ENCODE measurements at places on chromosomes 13 and 19.

GRCh38 chr13:30927595-30927994, 4.9 kb upstream of the TEX26 start:
- no peak for DNase-seq

GRCh38 chr19:13089139-13089856, 13.4 kb downstream of the LYL1 start:
- no peak for DNase-seq

- DNase-seq = peak; percentile 44
Observed at GRCh38 chr19:6736169-6736916, 1.0 kb downstream of the GPR108 start.

DNA sequence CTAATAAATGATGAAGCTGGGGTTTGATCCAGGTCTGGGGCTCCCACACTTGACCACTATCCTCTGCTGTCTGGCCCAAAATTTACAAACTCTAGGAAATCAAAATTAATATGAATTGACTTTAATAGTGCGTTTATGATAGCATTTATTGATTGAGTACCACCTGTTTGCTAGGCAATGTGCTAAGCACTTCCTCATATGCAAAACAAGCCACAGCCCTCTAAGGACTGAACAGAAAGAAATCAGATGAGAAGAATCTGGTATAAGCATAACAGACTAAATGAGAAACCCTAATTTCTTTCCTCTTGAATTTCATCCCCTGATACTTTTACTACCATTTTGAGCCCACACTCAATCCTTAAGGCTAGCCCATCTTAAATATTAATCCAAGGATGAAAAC, 6.6 kb upstream of the MLNR start:
- no peak for DNase-seq

- DNase-seq = no peak
Observed at GRCh38 chr13:56755181-56755935, 385.4 kb upstream of the PRR20A start.

DNA sequence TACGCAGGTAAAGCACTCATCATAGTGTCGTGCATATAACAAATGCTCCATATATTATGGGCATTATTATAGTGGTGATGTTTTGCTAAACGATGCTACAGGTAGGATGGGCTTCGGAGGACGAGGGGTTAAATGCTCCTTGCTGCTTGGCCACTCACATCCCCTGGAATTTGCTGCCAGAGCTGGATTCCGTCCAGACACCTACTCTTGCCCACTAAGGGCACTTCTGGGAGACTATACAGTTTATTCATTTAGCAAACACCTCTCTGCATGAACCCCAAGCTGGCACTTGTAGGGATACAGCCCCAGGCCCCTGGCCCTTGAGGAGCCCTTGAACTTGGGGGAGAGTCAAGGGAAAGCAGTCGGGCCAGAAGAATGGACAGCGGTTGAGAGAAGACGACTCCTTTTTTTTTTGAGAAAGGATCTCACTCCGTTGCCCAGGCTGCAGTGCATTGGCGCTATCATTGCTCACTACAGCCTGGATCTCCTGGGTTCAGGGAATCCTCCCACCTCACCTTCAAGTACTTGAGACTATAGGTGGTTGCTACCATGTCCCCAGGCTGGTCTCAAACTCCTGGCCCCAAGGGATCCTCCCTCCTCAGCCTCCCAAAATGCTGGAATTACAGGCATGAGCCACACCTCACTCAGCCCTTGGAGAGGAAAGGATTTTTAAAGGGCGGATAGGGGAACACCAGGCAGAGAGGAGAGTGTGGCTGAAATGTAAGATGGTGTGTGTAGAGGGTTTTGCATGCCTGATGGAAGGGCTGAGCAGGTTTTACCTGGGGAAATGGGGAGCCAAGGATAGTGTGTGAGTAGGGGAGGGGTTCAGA, 1.1 kb upstream of the MRPL34 start:
- no peak for DNase-seq

DNA sequence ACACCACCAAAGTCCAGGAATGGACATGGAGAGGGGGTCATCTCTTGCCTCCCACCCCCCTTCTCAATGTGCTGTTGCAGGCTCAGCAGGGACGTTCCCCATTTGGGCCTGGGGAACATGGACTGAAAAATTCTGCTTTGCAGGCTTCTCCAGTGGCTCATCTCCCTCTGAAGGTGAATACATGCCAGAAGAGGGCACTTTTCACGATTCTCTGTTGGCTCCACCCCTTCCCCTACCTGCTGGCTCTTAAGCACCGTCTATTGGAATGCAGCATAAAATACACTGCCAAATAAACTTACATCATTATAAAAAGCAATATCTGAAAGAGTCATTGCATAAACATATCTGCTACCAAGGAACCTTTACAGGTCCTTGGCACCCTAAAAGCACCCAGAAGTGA, 35.7 kb downstream of the NHLRC3 start:
- DNase-seq = no peak

- no peak for DNase-seq
Observed at GRCh38 chr13:71751073-71751472, 115.9 kb downstream of the DACH1 start.

DNA sequence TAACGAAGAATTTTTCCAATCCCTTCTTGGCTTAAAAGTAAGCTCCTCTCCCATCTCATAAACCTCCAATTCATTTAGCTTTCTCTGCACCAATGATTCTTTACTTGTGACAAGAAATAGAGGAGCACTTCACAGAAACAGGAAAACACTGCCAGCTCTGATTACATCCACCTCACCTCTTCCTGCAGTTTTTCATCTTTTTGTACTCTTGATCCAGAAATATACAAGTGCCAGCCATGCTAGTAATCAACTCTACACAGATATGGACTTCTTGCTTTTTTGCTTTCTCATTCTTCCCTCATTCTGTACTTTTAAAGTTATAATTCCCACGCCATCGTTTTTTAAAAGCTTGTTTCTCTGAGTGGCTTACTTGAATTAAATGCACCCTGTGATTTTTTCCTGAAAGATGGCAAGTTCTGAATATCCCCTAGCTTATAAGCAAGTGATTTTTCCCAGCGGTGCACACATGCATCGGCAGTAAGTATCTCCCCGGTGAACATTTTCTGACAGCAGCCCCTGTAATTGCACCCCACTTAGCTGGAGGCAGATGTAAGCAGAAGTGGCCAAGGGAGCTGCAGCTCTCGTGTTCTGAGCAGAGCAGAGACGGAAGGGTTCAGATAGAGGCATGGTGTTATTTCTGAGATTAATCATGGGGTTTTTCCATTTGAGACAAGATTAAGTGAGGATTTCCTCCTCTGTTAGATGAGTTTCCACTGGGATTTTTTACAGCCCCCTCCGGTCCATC, 340.7 kb downstream of the SLC7A1 start:
- no peak for DNase-seq

DNA sequence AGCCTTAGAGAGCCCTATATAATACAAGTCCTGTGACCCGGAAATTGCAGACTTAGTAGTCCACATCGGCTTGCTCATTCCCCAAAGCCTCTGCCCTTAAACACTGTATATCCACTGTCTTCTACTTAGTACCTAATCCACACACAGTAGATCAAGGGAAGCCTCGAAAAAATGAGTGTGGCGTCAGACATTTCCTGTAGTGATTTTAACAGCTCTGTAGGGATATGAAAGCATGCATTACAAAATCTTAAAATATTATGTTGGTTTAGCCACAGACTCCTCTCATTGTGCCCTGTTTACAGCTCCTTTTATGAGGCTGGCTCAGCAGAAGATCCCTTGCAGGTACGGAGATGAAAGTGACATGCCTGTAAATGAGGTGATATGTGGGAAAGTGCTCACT, 416.3 kb downstream of the LIG4 start:
- no peak for DNase-seq
